Activated T-cell treated with anti-CD3 and anti-CD28 coated beads, Interleukin-2, amount 50 U/mL, for 48 hours (primary cell): ENCODE measurements at places on chromosomes 1 and 21.

DNA sequence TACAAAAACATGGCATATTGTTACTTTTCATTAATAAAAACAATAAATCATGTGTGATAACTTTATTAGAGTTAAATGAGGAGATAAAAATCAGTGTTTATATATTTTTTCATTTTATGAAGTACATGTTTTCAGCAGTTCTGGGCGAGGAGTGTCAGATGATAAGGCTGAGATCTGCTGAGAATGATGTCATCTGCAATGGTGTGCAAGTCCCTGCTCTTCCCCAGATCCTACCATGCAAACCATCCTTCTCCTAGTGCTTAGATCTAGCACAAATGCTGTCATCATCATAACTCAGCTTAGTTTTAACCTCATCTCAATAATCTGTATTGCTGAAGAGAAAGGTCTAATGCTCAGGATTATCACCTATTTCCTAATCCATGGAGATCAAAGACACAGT is 214.4 kb upstream of the DAB1 start:
- no peak for DNase-seq

DNA sequence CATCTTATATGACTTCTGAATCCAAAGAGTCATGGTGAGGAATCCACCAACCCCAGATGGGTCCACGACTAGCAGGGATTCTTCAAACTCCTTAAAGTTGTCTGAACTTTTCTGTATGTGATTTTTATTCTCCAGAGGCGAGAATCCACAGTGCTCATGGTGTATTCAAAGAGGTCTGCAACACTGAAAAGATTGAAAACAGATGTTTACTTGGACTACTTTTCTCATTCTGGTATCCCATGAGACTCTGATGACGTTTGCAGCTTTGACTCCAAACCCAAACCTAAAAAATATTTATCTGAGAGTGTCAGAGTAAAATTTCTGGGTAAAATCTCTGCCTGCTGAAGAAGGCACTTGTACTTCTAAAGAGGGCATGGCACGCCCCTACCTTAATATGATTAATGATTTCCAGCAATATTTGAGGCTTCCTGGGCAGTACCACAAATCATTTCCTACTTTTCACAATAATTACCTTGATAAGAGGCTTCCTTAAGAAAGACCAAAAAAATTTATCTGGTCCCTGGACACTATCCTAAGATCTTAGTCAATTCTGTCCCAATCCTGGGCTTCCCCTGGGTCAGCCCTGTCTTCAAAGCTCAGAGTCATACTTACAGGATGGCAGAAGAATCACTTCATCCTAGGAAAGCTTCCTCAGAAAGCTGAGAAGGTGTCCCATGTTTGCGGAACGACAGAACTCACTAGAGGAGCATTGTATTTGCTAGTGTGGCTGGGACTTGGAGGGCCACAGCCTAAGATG is 76.5 kb upstream of the MAP10 start:
- DNase-seq = no peak

DNA sequence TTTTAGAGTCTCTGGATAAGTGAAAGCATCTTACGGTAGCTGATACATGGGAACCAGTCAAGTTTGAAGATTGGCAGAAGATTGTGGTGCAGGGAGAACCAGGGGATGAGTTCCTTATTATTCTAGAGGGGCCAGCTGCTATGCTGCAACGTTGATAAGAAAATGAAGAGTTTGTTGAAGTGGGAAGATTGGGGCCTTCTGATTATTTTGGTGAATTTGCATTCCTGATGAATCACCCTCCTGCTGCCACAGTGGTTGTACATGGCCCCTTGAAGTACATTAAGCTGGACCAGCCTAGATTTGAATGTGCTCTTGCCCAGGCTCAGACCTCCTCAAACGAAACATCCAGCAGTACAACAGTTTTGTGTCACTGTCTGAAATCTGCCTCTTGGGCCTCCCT is 45.9 kb downstream of the BTBD8 start:
- no peak for DNase-seq

GRCh38 chr1:2132222-2133038 is 62.1 kb downstream of the FAAP20 start:
- DNase-seq = peak; percentile 30

GRCh38 chr1:155295183-155295941 is 5.9 kb downstream of the PKLR start:
- no peak for DNase-seq

DNA sequence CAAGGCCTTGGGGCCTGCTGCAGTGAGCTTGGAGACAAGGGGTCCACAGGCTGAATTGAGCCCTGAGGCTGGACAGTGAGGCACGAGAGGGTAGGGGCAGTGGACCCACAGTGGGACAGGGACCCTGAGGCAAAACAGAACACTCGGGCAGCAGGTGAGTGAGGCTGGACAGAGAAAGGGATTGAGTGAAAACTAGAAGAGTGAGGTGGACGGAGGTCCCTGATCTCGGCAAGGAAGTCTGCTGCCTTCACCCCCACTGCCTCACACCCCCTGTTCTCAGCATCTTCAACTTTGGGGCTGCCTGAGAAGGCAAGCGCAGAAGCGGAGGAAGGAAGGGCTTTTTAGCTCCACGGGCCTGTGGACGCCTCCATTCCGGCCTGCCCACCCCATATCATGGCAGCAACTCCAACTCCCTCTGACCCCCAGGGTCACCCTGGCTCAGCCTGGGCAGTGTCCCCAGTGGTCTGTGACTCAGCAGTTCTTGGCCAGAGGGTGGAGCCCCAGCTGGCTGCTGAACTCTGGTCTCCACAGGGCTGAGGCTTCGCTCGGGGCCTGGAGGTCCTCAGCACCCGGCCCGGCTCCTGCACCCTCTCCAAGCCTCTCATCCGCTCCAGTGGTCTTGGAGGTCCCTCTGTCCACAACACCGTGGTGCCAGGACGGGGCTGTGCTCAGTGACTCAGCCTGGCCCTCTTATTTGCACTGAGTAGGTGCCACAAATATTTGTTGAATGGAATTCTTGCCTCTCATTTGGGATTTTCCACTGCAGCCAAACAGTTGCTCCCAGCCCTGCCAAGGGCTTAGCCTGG is 60.0 kb upstream of the EPS8L3 start:
- DNase-seq = no peak

DNA sequence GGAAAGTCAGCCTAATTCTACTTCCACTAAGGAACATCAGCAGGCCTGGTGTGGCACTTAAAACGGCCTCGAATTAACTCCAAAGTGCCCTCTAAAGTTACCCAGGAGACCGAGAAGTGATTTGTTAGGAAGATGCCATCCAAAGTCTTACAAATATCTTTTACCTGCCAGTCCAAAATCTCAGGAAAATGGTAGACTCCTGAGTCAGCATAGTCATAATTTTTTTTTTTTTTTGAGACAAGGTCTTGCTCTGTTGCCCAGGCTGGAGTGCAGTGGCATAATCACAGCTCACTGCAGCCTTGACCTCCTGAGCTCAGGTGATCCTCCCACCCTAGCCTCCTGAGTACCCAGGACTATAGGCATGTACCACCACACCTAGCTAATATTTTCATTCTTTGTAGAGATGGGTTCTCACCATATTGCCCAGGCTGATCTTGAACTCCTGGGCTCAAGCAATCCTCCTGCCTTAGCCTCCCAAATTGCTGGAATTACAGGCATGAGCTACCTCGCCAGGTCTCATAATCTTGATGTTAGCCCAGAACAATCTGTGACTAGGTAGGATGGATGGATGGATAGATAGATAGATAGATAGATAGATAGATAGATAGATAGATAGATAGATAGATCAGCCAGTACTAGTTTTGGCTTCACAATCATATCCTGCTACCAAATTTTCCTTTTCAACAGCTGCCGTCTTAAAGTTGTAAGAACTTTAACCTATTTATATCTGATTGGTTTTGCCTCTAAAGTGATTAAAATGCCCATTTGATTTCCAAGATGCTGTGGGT is 25.3 kb upstream of the PPP2R5A start:
- no peak for DNase-seq

DNA sequence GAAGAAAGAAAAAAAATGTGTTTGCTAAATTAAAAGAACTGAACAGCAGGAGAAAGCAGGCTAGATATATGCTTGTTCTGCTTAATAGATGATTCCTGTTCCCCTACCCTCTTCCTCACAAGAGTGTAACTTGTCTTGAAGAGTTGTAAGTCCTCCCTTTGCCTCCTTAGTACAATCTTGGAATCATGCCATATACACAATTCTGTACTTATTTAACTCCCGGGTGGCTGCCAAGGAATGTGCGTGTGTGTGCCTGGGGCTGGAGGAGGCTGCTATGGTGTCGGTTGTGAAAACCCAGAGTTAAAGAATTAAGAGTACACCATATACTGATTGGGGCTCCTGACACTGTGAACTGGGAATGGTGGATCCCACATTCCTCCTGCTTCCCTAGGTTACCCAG is 194.2 kb downstream of the SIPA1L2 start:
- DNase-seq = no peak

DNA sequence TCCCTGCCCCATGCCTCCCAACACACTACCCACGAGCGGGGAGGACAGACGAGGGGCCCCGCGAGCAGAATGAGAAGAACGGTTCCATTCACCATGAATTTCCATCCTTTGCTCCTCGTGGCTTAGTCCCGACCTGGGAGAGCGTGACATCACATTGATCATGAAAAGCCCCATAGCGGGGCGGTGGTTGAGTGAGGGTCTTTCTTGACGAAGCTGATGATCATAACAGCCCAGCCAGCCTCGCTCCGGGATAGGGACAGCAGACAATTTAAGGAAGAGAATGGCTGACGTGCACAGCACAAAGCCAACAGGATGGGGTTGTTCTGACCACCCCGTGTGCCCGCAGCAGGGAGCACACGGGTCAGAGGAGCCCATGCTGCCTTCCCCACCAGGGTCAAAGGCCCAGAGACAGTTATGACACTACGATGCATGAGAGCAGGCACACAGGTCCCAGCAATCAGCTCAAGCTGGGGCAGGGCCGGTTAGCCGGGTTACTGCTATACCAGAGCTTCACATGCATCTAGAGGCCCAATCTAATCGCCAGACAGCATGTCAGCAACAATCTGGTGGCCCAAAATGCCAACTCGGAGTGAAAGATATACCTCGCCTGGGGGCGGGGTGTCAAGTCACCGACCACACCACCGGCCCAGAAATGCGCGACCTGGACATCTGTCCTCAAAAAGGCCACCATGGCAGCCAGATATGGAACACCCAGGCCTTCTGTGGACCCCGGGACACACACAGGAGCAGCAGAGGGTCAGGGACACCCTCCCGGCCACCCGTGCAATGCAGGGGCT is 135.2 kb downstream of the LIPI start:
- no peak for DNase-seq

DNA sequence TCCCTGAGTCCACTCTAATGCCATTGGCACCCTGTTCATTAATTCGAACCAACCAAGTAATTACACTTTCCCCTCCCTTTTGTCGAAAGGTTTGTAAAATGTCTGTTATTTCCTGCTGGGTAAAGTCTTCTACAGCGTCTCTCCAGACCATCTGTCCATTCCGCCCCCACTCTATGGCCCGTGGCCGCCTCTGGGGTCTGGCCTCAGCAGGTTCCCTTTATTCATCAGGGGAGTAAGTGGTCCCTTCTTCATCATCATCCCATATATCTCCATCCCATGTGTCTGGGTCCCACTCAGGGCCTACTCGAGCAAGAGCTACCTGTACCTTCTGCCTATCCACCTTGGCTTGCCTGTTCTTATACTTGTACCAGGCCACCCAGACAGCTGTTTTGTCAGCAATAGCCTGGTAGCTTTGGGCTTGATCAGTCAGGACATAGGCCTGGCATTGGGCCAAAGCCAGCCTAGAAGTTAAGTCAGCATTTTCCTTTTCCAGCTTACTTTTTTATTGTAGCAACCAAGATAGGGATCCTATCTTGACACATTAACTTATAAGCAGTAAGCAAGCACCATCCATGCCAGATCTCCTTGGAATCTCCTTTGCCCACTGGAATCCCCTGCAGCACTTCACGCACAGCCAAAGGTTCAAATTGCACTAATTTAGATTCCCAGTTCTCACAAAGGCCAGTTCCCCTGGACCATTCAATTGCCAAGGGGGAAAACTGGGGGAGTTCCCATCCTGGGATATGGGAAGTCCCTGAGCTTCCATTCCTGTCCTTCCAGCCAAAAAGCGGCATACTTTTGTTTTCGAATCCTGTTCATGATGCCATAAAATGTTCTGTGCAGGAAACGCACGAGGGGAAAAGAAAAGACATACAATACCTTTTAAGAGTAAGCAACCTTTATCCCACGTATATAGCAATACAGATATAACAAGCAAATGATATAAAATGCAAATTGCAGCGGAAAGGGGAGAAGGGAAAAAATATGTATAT is 6.6 kb upstream of the STUM start:
- DNase-seq = no peak

- no peak for DNase-seq
These were observed 50.2 kb downstream of the PCNX2 start for GRCh38 chr1:233245191-233245765.
